CD8-positive, alpha-beta memory T cell (primary cell): ENCODE measurements at places on chromosomes 2 and 18. TPM values are rescaled to one million over a fixed set of nuclear protein-coding genes. Genes with fewer than 3 reads are reported as not detected.

CXCR4 gene
- total RNA-seq: 106 TPM

DNA sequence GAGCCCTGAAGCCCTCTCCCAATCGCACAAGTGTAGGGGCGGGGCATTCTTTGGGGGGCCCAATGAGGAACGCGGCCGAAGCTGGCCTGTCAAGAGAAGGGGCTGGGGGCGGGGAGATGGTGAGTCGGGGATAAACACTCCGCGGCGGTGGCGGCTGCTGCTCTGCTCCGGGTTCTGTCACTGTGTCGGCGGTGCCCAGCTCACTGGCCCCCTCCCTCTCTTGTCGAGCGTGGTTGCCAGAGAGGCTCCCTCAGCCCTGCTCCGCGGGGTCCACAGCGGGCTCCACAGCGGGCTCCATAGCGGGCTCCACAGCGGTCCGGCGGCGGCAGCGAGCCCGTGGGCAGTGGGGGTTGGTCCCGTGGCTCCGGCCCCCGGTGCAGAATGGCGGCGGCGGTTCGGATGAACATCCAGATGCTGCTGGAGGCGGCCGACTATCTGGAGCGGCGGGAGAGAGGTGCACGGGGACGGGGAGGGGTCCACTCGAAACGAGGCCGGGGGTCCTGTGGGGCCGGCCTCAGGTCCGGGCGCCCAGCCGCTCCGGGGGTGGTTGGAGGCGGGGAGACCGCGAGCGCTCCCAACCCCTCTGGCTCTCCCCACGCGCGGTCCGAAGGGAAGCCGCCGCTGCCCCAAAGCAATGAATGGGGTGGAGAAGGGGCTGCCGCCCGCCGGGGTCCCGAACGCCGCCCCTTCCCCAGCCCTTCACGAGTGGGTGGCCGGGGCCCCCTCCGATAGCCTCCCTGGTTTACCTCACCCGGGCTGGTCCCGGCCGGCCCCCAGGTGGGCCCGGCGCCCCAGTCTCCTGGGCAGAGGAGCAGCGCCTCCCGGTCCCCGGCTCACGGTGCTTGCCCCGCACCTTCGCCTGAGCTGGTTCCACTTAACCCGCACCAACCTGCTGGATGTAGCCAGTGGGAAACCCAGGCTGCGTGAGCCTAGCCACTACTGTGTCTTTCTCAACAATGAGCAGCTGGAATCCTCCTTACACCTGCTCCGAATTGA, at the start of gene MXD1:
TSS of gene MXD1 (plus strand) at position 160 of the 996 bp plus-strand sequence. CDS start at position 382, 222 bp downstream.
- DNase-seq: peak; percentile 19

DNA sequence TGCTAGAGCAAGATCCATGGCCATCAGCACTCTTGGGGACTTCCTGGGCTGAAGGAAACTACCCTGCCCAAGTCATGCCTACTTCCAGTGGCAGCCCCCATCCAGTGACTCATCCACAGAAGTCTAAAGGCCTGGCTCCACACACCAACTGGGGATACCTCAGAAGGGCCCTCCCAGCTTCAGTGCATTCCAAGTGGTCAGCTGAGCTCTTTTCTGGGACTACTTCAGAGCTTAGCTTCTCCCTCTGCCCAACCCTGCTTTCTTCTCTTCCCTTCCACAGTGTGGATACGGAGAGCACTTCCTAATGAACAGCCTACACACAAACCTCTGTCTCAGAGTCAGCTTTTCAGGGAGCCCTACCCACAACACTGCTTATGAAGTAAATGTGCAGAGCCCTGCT, 66.5 kb downstream of the CLHC1 start:
- no peak for DNase-seq

- no peak for DNase-seq
These were observed 133.2 kb upstream of the EPAS1 start for GRCh38 chr2:46163804-46164528.

GRCh38 chr18:7735196-7735595, 168.1 kb downstream of the PTPRM start:
- DNase-seq: no peak

AQP12B gene
- total RNA-seq: not detected

SCYGR4 gene
- total RNA-seq: not detected

DNA sequence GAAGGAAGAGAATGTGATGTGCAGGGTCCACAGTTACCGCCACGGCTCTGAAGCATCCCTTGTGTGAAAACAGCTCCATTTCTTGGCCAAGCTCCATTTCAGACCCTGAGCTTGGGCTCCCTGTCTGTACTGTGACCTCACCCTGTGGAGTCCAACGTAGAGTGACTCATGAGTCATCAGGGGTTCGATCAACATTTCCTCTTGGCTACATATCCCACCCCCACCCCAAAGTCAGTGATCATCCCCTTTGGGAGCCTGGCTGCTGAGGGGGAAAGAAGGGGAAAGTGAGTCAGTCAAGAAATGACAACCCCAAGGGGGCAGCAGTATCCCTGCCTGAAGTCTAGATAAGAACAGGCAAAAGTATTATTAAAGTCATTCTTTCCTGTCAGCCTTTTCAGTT, 62.2 kb downstream of the PAPOLG start:
- no peak for DNase-seq

- DNase-seq: no peak
These were observed 110.3 kb downstream of the CMPK2 start for GRCh38 chr2:6755456-6755855.

- no peak for DNase-seq
These were observed 9.6 kb upstream of the MMADHC start for GRCh38 chr2:149597050-149597667.

DNA sequence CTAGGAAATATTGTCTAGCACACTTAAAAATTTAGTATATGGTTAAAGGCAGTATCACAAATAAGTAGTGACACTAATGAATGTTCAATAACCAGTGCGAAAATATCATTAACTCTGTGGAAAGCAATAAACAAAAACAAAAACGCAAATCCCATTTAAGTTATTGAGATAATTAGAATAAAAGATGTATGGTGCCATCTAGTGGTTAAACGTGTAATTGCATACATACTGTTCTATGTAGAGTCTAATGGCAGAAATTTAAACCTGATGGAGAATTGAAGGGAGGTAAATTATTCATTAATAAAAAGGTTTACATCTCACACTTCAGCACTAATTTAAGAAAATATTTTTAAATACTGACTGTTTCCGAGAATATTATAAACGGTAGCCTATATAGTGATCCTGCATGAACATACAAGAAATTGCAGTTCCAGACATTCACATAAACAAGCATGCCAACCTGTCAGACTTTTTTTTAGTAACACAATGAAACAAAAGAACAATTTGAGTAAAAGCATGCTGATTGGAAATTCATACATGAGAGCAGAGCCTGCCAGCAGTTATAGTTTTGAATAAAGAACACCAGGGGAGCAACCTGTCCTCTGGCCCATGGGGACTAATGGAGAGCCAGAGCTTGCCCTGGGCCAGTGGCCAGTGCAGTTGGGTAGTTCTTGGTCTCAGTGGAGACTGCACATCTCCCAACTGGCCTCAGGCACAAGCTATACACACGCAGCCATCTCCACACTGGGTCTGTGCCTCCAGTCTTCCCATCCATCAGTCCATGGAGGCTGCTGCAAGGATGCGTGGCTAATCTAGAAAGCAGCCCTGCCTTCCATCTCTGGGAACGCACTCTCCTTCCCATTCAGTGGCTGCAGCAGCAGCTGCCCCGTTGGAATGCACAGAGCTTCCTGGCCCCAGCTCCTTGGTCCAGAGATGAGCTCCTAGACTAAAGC, 28.0 kb downstream of the GCG start:
- DNase-seq: no peak

- no peak for DNase-seq
These were observed 965.0 kb downstream of the DCDC2C start for GRCh38 chr2:4668381-4668780.

IL36A gene
- not detected for total RNA-seq

GRCh38 chr2:120365236-120365793, 19.4 kb downstream of the INHBB start:
- no peak for DNase-seq

DNA sequence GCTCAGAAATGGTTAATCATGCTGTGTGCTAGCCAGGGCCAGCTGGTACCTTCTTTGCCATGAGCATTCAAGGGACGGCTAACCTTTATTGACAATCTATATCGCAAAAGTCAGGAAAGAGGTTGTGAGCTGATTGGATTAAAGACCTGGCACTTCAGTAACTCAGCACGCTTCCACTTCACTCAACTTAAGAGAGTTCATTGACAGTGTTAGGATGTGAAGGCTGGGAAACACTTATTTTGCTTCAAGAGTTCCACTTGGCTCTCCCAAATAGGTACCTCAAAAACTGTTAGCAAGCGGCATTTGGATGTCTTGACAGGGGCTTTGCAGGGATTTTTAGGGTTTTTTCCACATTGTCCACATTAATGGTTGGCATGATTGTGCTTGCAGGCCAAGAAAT, 25.1 kb upstream of the TXNDC2 start:
- no peak for DNase-seq

TANC1 gene
- total RNA-seq: 0.11 TPM

GRCh38 chr2:171260471-171261424, 100.1 kb upstream of the TLK1 start:
- DNase-seq: no peak

- no peak for DNase-seq
These were observed 230.5 kb downstream of the FIGN start for GRCh38 chr2:163505281-163505680.

EFR3B gene
- 0.20 TPM for total RNA-seq

ITPRIPL1 gene
- 55.5 TPM for total RNA-seq

CAVIN2 gene
- total RNA-seq: not detected

DNA sequence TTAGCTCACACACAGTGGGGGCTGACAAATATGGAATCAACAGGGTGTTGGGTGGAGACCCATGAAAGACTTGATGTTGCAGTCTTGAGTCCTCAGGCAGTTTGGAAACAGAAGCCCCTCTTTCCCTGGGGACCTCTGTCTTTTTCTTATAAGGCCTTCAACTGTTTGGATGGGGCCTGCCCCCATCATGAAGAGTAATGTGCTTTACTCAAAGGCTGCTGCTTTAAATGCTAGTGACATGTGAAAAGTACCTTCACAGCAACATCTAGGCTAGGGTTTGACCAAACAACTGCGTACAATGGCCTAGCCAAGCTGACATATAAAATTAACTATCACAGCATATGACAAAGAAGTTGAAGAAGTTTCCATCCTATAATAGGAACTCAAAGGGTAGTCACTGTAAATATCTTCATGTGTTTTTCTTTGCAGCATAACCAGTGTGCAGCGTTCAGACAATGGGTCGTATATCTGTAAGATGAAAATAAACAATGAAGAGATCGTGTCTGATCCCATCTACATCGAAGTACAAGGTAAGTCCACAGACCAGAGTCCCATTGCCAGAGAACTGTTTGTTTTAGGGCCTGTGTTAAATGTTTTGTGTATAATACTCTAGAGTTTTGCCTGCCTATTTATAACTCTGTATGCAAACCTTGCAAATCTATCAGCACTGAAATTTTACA, 46.3 kb downstream of the MERTK start:
- DNase-seq: no peak

DNA sequence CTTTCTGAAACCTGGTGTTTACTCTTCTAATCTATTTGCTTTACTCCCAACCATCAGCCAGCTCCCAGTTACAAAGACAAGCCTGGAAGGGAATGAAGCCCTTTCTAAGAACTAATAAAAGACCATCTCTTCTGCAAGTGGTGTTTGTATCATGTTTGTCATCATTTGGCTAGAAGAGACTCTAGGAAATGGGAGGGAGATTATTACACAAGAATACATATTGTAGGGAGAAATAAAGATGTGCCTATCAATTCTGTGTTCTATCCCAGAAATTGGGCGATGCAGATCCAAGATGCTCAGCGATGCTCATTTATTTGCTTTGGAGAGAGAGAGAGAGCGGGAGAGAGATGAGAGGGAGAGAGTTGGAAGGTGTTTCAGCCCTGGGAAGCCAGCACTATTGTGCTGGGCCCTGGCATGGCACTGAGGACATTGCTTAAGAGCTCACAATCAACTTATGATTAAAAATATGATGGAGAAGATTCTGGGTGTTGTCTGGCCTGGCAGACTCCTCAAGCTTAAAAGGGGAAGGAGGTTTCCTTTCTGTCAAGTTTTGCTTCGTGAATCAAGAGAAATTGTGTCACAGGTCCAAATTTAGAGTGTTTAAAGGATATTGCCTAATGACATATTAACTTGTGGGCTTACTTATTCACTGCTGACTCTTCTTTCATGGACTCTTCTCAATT, 41.8 kb upstream of the AFF3 start:
- DNase-seq: no peak
